SK-N-SH (cell line): ENCODE measurements at places on chromosomes 1 and 21. TPM values are rescaled to one million over a fixed set of nuclear protein-coding genes. Genes with fewer than 3 reads are reported as not detected.

CD1D gene
- polyA plus RNA-seq = not detected in 2 replicates

SAMD13 gene
- 1.3 and 1.9 TPM in 2 replicates for polyA plus RNA-seq

DNA sequence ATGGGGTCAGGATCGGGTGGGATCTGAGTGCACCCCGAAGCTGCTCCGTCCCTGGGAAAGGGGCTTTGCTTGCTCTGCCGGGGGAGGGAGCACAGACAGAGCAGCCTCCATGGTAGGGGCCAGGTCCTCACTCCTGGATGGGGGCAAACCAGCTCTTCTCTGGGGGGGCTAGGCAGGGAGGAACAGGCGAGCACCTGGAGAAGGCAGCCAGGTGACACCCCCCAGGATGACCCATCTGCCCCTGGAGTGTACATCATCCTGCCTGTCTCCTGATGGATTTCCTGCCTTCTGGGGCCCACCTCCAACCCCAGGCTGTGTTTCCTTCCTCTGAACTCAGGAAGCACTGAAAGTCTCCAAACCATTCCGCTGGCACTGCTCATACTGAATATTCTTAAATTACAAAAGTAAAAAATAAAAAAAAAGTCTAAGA is 248.0 kb downstream of the RHOU start:
- DNase-seq = no peak
- no peaks in the 10 kb centered on the region for H3K27me3 ChIP-seq
- no peak overlapping the region for H3K27ac ChIP-seq
- H3K36me3 ChIP-seq = no peaks in the 10 kb centered on the region

GRCh38 chr1:98314601-98315000 is 346.9 kb upstream of the SNX7 start:
- no peak overlapping the region for H3K27ac ChIP-seq
- H3K36me3 ChIP-seq = no peaks in the 10 kb centered on the region
- no peaks in the 10 kb centered on the region for H3K27me3 ChIP-seq
- H3K4me3 ChIP-seq = no peak overlapping the region

DNA sequence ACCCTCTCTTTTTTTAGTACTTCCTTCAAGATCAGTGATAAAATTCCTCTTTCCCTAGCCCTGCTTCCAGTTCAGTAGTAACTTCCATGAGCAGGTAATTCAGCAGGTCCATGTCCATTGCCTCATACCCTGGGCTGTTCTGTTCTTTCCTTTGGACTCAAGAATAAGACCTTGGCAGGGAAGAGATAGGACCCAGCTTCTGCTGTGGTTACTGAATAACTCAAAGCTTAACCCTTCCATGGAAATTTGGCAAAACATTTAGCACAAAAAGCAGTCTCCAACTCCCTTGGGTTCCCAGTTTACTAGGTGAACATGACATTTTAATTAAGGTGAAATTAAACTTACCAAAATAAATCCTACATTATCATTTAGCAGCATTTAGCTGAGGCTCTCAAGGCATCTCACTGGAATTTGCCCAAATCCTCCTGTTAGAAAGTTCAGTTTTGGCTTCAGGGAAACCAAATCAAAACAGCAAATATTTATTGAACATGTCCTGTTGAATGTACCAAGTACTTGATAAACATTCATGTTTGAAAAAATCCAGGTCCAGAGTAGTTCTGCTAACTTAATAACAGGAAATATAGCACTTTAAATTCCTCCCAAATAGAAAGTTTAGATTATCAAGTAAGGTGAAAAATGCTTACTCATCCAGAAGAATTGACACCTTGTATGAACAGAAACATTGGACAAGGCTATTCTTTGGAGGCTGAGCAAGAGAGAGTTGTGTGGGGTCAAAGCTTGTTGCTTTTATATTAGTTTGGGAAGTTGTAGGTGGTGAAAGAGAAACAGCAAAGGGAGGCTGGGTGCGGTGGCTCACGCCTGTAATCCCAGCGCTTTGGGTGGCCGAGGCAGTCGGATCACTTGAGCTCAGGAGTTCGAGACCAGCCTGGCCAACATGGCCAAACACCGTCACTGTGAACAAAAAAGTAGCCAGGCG is 8.4 kb upstream of the SERPINC1 start:
- DNase-seq = no peak
- no peaks in the 10 kb centered on the region for H3K4me1 ChIP-seq
- H3K27ac ChIP-seq = no peak overlapping the region
- H3K4me3 ChIP-seq = no peak overlapping the region

GRCh38 chr1:219858980-219859379 is 69.4 kb downstream of the SLC30A10 start:
- H3K4me1 ChIP-seq = no peaks in the 10 kb centered on the region
- H3K27ac ChIP-seq = no peak overlapping the region
- DNase-seq = no peak
- H3K36me3 ChIP-seq = no peaks in the 10 kb centered on the region
- H3K27me3 ChIP-seq = no peaks in the 10 kb centered on the region
- H3K4me3 ChIP-seq = no peak overlapping the region

DNA sequence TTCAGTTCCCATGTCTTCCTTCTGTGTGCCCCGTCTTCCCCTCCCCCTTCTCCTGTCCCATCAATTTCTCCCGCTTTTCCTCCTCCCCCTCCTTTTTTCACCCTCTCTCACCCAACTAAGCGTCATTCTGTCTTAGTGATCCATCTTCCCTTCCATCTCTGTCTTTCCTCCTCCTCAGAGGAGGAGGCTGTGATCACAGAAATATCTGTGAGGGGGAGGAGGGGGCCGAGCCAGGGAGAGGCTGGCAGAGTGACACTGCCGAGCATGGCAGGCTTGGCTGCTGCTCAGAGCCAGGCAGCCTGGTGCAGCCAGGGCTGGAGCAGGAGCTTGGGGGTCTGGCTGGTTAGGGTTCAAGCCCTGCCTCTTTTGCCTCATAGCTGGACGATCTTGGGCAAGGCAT is 7.6 kb downstream of the HTR6 start:
- H3K36me3 ChIP-seq = no peaks in the 10 kb centered on the region
- no peak for DNase-seq
- no peak overlapping the region for H3K4me3 ChIP-seq
- no peak overlapping the region for H3K27ac ChIP-seq
- no peaks in the 10 kb centered on the region for H3K4me1 ChIP-seq
- no peaks in the 10 kb centered on the region for H3K27me3 ChIP-seq

- no peaks in the 10 kb centered on the region for H3K27me3 ChIP-seq
- DNase-seq = no peak
- H3K36me3 ChIP-seq = peaks cover 8% of the 10 kb centered on the region; the same call in 1 of the 2 replicates
- H3K4me3 ChIP-seq = peak overlapping the region; percentile 96; the same call in 1 of the 2 replicates
- H3K4me1 ChIP-seq = peaks cover 9% of the 10 kb centered on the region
Measured at GRCh38 chr1:50972766-50973165, 2.7 kb downstream of the CDKN2C start.

PTGFR gene
- polyA plus RNA-seq = 2.2 and 3.6 TPM in 2 replicates

IFI44L gene
- 1.1 TPM in 2 replicates for polyA plus RNA-seq

DNA sequence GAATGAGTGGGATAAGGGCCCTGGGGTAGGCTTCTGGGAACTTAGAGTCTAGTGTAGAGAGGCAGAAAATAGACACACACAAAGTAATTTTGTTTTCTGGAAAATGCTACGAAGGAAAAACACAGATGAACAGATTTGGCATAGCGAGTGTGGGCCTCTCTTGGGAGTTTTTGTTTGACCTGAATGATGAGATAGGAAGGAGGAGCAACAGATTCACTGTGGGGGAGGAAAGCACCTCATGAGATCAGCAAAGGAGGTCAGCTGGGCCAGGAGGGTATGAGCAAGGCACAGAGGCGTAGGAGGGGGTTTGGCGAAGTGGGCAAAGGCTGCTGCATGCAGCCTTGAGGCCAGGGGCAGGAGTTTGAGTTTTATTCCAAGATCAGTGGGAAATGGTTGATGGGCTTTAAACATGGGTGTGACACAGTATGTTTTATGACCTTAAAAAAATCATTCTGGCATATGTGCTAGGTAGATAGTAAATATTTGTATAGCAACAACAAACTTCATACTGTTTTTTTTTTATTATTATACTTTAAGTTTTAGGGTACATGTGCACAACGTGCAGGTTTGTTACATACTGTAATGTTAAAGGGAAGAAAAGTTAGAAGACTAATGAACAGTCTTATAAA is 57.9 kb downstream of the FGGY start:
- H3K4me1 ChIP-seq = no peaks in the 10 kb centered on the region
- no peaks in the 10 kb centered on the region for H3K36me3 ChIP-seq
- no peaks in the 10 kb centered on the region for H3K27me3 ChIP-seq
- H3K27ac ChIP-seq = no peak overlapping the region
- H3K4me3 ChIP-seq = no peak overlapping the region

- DNase-seq = no peak
- H3K36me3 ChIP-seq = peaks cover 3% of the 10 kb centered on the region
- no peak overlapping the region for H3K4me3 ChIP-seq
- H3K27me3 ChIP-seq = no peaks in the 10 kb centered on the region
- H3K27ac ChIP-seq = no peak overlapping the region
Measured at GRCh38 chr1:112638110-112638428, 18.4 kb downstream of the CAPZA1 start.

DNA sequence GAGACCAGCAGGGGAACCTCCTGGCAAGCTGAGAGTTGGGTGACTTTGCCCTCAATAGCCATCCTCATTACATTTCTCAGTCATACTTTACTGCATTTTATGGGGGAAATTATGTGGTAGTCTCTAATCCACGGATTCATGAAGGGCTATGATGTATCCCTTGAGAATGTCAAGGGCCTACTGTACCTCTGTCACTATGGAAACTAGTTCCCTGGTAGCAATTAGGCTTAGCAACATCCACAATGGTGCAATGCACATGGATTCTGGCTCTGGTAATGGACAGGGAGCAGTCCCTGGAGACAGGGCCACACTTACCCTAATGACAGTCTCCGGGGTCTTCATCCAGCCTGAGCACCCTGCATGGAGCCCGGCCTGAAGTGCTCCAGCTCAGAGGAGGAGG is 26.5 kb downstream of the LRRN2 start:
- H3K27me3 ChIP-seq = peaks cover 8% of the 10 kb centered on the region; the same call in 1 of the 2 replicates
- H3K4me1 ChIP-seq = peaks cover 5% of the 10 kb centered on the region; the same call in 1 of the 2 replicates
- DNase-seq = no peak
- H3K27ac ChIP-seq = no peak overlapping the region

FGGY gene
- polyA plus RNA-seq = 10.3 and 13.3 TPM in 2 replicates

DNA sequence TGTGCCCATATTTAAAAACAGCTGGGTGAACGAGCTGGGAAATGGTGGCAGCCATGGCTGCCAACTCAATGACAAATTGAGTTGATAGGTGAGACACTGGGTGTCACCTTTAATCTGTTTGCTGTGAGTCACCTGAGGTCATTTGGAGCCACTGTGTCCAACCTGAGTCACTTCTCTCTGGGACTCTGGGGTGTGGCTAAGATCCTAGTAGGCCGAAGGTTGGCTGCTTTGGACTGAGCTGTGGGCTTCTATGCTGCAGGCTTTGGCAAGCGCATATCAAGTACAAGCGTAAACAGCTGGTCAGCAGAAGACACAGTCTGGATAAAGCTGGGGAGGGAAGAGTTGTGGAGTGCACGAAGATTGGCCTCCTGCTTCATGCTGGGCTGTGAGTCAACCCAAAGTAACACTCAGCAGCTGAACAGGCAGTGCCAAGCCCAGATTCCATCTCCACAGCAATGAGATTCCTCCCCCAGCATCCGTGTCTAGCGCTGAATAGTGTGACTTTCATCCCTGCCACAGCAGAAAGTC is 24.0 kb downstream of the TEX35 start:
- H3K36me3 ChIP-seq = no peaks in the 10 kb centered on the region
- no peak for DNase-seq
- H3K27ac ChIP-seq = peak overlapping the region; percentile 50; the same call in 1 of the 2 replicates
- H3K27me3 ChIP-seq = no peaks in the 10 kb centered on the region
- H3K4me3 ChIP-seq = no peak overlapping the region

GRCh38 chr1:19368964-19369363 is 56.8 kb downstream of the SLC66A1 start:
- peak; percentile 51 for DNase-seq
- H3K36me3 ChIP-seq = no peaks in the 10 kb centered on the region
- peak overlapping the region; percentile 98 for H3K27ac ChIP-seq
- H3K4me1 ChIP-seq = no peaks in the 10 kb centered on the region

ANKRD35 gene
- polyA plus RNA-seq = 0.05 and 0.08 TPM in 2 replicates

KPRP gene
- polyA plus RNA-seq = not detected in 2 replicates

- H3K4me3 ChIP-seq = no peak overlapping the region
- H3K4me1 ChIP-seq = peaks cover 15% of the 10 kb centered on the region; the same call in 1 of the 2 replicates
- no peaks in the 10 kb centered on the region for H3K27me3 ChIP-seq
- DNase-seq = no peak
Measured at GRCh38 chr1:186578325-186579016, 101.8 kb downstream of the PTGS2 start.

AADACL3 gene
- not detected in 2 replicates for polyA plus RNA-seq

DNA sequence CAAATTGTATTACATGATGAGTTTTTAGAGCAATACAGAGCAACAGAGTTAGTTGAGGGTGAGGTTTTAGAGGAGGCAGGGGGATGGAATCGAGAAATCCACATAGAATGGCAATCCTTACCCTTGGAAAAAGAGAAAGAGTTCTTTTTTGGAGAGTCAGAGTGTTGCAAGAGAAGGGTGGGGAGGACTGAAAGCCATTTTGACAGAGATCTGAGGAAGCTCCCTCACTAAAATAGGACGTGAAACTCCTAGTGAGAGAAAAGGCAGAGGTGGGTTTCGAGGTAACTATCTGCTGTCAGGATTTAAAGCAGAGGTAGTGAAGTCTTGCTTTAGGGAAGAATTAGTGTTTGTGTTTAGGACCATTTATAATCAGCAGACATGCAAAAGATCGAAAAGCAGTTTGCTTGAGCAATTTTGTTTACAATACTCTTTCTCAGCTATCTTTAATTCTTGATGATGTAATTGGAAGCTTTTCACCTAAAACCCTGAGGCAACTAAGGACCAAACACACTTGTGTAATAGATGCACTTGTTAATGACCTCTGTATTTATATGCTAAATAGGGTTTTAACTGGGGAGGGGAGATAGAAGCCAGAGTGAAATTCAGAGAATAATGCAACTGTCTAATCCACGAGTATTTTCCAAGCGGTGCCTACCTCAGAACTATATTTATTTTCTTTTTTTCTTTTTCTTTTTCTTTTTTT is 20.0 kb downstream of the ADAMTS5 start:
- peaks cover 19% of the 10 kb centered on the region; the same call in 1 of the 2 replicates for H3K36me3 ChIP-seq
- no peak overlapping the region for H3K4me3 ChIP-seq
- H3K27me3 ChIP-seq = no peaks in the 10 kb centered on the region
- H3K27ac ChIP-seq = no peak overlapping the region
- DNase-seq = no peak

DNA sequence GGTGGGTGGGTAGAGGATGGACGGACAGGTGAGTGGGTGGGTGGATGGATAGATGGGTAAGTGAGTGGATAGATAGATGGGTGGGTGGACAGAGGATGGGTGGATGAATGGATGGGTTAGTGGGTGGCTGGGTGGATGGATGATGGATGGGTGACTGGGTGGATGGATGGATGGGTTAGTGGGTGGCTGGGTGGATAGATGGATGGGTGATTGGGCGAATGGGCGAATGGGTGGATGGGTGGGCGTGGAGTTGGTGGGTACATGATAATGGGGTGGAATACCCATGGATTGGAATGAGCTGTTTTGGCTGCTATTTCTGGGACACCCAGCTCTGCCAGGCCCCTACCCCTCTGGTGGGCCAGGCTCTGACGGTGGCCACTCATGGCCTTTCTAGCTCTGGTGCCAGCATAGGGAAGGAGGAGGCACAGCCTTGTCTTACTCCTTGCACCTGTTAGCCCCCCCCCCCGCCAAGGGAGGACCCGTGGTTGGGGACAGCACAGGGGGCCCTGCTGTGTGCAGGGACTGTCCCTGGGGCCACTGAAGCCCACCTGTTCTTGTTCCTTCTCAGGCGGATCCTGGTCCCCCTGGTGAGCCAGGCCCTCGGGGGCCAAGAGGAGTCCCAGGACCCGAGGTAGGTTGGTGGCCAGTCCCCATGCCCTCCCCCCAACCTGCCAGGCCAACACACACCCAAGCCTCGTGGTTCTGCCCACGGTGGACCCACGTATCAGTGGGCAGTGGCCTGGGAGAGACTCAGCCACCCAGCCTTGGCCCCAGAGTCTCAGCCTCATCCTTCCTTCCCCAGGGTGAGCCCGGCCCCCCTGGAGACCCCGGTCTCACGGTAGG is 26.4 kb downstream of the COL6A2 start:
- peak; percentile 20 for DNase-seq
- no peaks in the 10 kb centered on the region for H3K27me3 ChIP-seq
- peaks cover 40% of the 10 kb centered on the region; the same call in 1 of the 2 replicates for H3K36me3 ChIP-seq
- H3K27ac ChIP-seq = no peak overlapping the region
- H3K4me1 ChIP-seq = no peaks in the 10 kb centered on the region
